ENCODE measurements at places on chromosomes 5 and 9. TPM values are rescaled to one million over a fixed set of nuclear protein-coding genes. Genes with fewer than 3 reads are reported as not detected.

GRCh38 chr5:107529618-107530017, 141.1 kb downstream of the EFNA5 start:
- DNase-seq, result no peak

CNTNAP3 gene
- total RNA-seq, result not detected

DNA sequence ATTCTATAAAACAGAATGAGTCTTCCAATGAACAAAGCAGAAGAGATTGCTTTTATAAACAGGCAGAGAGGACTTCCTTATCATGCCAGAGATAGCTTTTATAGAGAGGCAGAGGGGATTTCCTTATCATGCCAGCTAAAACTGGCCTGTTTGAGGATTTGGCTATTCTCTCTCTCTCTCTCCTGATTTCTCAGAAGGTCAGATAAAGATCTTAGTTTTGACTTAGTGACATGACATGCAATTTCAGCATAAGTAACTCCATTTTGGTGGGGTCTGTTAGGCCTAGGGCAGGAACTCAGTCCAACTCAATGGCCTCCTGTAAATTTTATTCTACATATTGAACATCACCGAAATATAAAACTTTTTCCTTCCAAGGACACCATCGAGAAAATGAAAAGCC, 31.5 kb upstream of the DENND4C start:
- no peak for DNase-seq

- DNase-seq, result no peak
Observed at GRCh38 chr9:95124582-95125367, 192.7 kb downstream of the FANCC start.

PCDHGA11 gene
- total RNA-seq, result 0.22 TPM

DNA sequence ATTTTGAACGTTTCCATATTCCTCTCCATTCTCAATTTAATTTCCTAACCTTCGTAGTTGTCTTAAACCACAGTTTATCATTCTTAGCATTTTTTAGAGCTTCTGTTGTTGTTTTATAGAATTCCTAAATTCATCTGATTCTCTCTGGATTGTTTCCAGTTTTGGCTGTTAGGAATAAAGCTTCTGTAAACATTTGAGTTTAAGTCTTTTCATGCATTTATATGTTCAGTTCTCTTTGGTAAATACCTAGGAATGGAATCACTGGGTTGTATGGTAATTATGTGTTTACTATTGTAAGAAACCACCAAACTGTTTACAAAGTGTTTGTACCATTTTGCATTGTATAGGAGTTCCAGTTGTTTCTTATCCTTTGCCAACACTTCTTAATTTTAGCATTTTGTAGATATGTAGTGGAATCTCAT, 29.7 kb downstream of the GPR21 start:
- DNase-seq, result no peak

DNA sequence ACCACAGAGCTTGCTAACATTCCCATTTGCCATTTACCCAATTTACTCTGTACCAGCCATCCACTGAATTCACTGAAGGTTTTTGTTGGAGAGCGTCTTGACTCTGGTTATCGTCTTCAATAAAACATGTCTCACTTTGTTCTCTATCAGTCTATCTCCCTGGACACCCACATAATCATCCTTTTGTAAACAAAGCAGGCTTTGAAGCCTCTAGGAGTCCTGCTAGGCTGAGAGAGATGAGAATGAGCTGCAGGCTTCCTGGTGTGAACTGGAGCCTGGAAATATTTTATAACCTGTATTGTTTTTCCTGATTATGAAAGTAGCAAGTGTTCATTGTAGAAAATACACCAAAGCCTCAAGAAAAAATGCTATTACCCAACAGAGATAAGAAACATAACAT, 140.6 kb upstream of the ZNF366 start:
- DNase-seq, result no peak
